Kidney epithelial cell (primary cell): ENCODE measurements at places on chromosomes 5 and 9. TPM values are rescaled to one million over a fixed set of nuclear protein-coding genes. Genes with fewer than 3 reads are reported as not detected.

SLC27A6 gene
- 1.2 and 1.6 TPM in 2 replicates for total RNA-seq

CDO1 gene
- 9.7 and 11.7 TPM in 2 replicates for total RNA-seq

GABRA1 gene
- not detected in 2 replicates for total RNA-seq

MSX2 gene
- total RNA-seq = 1.3 and 1.4 TPM in 2 replicates

NFIL3 gene
- 29.1 and 31.1 TPM in 2 replicates for total RNA-seq

RANBP17 gene
- 7.1 and 10.4 TPM in 2 replicates for total RNA-seq

PCDHGA5 gene
- total RNA-seq = 0.58 and 1.5 TPM in 2 replicates

NEURL1B gene
- total RNA-seq = 5.1 and 6.1 TPM in 2 replicates

STOM gene
- total RNA-seq = 16.8 and 18.9 TPM in 2 replicates

PCDHB2 gene
- 5.7 and 5.8 TPM in 2 replicates for total RNA-seq

PCA3 gene
- not detected in 2 replicates for total RNA-seq
